ENCODE measurements at places on chromosomes 11 and 22.

DNA sequence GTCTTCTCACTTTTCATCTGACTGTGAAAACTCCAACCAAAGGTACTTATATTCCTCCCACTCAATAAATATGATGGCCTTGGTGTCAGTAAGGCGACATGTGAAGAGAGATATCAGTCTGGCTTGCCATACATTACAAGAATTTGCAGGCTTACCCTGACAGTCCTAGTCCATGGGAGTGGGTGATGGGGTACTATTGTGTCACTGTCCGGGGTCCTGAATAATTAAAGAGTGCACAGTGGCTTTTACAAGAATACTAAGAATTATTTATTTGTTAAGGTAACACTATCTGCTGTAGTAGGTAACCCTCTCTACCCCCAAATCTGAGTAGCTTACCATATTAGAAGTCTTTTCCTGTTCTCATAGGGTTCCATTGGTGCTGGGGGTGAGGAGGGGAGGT is 23.1 kb upstream of the IZUMO1R start:
- no peak for DNase-seq

DNA sequence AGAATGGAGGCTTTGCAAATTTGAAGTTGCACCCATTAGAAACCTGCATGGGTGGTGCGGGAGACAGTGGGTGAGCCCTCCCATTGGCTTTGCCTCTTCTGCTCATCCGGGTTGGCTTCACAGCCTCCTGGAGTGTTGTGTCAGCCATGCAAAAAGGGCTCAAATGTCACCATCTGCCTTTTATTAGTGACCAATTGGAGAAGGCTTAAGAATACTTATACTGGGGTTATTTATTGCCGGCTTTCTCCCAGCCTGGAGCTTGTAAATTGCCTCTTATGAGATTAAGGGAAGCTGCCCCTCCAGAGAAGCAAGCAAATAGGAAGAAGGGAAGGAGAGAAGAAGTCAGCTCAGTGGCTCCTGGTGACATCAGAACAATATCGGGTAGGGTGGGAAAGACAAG is 182.6 kb downstream of the ST3GAL4 start:
- no peak for DNase-seq

DNA sequence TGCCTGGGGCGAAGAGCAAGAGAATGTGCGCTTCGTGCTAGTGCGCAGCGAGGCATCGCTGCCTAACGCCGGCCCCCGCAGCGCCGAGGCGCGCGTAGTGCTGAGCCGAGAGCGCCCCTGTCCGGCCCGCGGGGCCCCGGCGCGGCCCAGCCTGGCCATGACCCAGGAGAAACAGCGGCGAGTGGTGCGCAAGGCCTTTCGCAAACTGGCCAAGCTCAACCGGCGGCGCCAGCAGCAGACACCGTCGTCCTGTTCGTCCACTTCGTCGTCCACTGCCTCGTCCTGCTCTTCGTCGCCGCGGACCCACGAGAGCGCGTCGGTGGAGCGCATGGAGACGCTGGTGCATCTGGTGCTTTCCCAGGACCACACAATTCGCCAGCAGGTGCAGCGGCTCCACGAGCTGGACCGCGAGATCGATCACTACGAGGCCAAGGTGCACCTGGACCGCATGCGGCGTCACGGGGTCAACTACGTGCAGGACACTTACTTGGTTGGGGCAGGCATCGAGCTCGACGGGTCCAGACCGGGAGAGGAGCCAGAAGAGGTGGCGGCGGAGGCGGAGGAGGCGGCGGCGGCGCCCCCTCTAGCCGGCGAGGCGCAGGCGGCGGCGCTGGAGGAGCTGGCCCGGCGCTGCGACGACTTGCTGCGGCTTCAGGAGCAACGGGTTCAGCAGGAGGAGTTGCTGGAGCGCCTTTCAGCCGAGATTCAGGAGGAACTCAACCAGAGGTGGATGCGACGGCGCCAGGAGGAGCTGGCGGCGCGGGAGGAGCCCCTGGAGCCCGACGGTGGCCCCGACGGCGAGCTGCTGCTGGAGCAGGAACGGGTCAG is 1.0 kb downstream of the RASSF10 start:
- peak; percentile 61 for DNase-seq

- no peak for DNase-seq
Observed at GRCh38 chr11:27443746-27444507, 28.7 kb downstream of the LGR4 start.

Measured in RWPE2 (cell line).